ENCODE measurements at places on chromosomes 2 and 18. TPM values are rescaled to one million over a fixed set of nuclear protein-coding genes. Genes with fewer than 3 reads are reported as not detected.

Gene TCF23
- total RNA-seq = not detected

Gene UGT1A9
- not detected for total RNA-seq

Gene TRIM43
- not detected for total RNA-seq

Gene CPO
- not detected for total RNA-seq

GRCh38 chr2:105625632-105626031, 119.1 kb upstream of the NCK2 start:
- H3K4me1 ChIP-seq = no peaks in the 10 kb centered on the region
- H3K27me3 ChIP-seq = no peaks in the 10 kb centered on the region
- no peaks in the 10 kb centered on the region for H3K36me3 ChIP-seq
- no peak for DNase-seq
- H3K4me3 ChIP-seq = no peak overlapping the region
- no peak overlapping the region for H3K27ac ChIP-seq

- H3K27ac ChIP-seq = no peak overlapping the region
- H3K27me3 ChIP-seq = no peaks in the 10 kb centered on the region
- DNase-seq = no peak
- H3K36me3 ChIP-seq = no peaks in the 10 kb centered on the region
These were observed 40.7 kb upstream of the GALR1 start for GRCh38 chr18:77208964-77209363.

GRCh38 chr2:110101901-110102803, 13.5 kb downstream of the MALL start:
- no peaks in the 10 kb centered on the region for H3K27me3 ChIP-seq
- H3K4me3 ChIP-seq = no peak overlapping the region
- no peak for DNase-seq
- H3K4me1 ChIP-seq = peaks cover 32% of the 10 kb centered on the region
- H3K36me3 ChIP-seq = no peaks in the 10 kb centered on the region

DNA sequence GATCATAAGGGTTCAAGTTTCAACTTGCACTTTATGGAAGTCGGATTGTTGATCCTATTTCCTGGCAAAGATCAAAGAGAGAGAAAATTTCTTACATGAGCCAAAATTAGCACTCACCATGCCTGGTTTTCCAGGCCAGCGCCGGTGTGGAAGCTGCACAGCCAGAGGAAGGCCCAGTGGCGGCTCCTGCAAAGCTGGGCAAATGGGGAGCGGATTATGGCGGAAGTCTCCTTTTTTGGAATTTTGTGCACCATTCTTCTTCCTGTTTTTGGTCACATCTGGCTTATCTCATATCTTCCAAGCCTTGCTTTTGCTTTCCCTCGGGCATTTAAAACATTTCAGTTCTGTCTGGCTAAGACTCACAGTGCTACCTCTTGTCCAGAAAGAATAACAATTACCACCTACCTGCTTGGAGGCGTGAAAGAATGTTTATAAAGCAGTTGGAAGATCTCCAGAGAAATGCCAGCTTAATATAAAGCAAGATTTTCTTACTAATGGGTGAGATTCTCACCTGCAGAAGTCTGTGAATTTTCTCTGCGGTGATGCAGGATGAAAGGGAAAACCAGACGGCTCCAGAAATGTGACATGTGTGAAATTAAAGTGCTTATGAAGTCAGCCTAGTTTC, 94.3 kb downstream of the ASAP2 start:
- no peak overlapping the region for H3K27ac ChIP-seq
- H3K4me1 ChIP-seq = peaks cover 22% of the 10 kb centered on the region
- no peak for DNase-seq
- H3K36me3 ChIP-seq = peaks cover 5% of the 10 kb centered on the region

Gene RTP5
- not detected for total RNA-seq

Gene PTPN2
- total RNA-seq = 44.7 TPM

Measured in A673 (cell line).